ENCODE measurements at places on chromosomes 5 and 9.
A peak's percentile ranks its signal among the peaks of the same experiment; 100 is the strongest.

DNA sequence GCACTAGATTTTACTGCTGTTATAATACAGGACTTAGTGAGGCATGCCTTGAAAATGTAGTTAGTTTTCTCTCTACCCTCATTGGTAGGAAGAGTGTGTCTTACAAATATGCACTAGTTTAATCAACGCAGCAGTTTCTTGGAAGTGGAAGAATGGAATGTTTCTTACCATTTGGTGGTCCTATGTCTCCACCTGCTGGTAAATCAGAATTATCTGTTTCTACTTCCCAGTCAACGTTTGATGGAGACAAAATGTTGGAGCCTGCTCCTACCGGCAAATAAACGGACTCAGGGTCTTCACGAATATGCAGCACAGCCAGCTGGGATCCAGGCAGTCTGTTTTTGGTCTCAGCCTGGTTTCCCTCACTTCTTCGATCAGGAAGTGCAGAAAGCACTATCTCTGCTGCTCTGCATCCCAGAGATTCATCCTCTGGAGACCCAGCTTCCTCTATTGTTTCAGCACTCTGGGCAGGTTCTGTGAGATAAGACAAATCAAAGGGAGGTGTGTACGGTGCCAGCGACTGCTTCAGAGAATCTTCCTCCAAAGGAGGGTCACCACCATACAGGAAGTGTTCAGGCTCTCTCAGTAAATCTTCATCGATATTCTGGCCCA lies 59.5 kb upstream of the PCA3 start:
- peak; percentile 96 for DNase-seq

GRCh38 chr5:134248256-134248655 lies 22.4 kb upstream of the PPP2CA start:
- no peak for DNase-seq

GRCh38 chr5:158516521-158516920 lies 583.2 kb downstream of the EBF1 start:
- DNase-seq, result no peak

GRCh38 chr5:32261198-32261597 lies 51.5 kb downstream of the MTMR12 start:
- DNase-seq, result no peak

GRCh38 chr5:77869116-77869798 lies 93.1 kb upstream of the TBCA start:
- no peak for DNase-seq

DNA sequence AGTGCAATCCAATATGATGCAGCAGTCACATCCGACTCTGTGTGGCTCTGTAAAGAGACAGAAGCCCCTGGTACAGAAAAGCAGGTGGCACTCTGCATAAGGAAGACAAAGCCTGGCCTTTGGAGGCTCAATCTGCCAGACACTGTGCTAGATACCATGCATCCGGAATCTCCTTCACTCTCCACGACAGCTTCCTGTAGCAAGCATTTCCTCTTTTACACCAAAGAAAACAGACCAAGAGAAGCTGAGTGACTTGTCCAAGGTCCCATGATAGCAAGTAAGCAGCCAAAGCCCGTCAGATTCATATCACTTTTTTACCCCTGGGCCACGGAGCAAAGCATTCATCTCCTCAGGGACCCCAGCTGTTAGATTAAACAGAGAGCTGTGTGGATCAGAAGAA lies 64.2 kb upstream of the SMIM23 start:
- no peak for DNase-seq

DNA sequence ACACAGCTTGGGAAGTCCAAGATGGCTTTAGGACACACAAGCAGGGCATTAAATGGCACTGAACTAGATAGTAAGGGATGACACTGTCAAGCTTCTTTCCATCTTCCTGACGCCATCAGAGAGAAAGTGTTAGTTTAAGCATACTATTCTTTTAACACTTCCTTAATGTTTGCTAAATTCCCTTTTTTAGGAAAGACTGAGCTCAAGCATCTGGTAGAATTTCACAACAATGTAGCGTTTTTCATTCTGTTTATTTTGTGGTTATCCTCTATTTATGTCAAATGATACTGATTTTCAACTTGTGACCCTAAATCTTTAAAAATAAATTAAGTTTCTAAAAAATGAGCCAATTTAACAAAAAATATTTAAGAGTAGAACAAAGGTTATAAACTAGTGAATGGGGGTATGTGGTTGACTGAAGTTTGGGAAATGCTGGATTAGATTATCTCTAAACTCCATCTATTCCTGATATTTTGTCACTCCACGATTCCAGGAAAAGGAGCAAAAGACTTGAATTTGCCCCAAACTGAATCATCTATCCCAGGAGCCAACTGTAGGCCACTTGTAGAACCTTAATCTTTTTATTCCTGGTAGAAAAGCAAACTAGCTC lies 147.4 kb upstream of the KLF9 start:
- no peak for DNase-seq

DNA sequence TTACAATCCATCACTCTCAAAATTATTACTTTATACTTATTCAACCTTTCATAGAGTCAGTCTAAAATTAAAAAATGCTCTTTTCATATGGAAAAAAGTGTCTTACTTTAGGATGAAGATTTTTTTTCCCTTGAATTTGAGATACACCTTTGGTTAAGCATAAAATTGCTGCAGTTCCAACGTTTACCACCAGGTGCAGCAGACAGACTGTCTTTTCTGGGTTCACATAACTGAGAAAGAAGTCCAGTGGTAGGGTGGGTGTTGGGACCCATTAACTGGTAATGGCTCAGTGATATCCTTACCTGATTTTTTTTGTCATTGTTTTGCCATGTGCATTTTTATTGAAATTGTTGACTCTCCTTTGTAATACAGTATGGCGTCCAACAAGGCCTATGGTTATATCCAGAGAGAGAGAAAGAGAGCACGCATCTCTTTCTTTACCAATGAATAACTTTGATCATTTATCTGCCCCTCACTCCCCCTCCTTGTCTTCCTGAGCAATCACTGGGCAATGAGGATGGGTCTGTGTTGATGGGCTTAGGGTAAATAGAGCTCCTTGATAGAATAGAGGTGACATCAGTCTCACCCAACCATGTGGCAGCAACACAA lies 98.4 kb downstream of the FBXL7 start:
- no peak for DNase-seq

DNA sequence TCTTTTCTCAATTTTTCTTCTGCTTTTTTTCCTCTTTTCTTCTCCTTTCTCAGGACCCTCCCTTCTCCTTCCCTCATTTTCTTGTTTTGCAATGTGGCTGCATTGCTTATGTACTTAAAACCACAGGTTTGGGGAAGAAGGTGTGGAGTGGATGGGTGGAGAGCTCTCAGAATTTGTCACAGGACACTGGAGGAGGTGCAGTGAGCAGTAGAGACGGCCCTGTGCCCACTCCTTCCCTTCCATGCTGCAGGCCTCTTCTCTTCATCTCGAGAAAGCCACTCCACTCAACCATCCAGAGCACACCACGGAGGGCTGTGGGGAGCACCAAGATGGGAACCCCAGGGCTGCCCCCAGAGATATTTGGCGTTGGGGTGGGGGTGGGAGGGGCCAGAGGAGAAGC lies 92.3 kb downstream of the FSTL4 start:
- DNase-seq, result no peak

DNA sequence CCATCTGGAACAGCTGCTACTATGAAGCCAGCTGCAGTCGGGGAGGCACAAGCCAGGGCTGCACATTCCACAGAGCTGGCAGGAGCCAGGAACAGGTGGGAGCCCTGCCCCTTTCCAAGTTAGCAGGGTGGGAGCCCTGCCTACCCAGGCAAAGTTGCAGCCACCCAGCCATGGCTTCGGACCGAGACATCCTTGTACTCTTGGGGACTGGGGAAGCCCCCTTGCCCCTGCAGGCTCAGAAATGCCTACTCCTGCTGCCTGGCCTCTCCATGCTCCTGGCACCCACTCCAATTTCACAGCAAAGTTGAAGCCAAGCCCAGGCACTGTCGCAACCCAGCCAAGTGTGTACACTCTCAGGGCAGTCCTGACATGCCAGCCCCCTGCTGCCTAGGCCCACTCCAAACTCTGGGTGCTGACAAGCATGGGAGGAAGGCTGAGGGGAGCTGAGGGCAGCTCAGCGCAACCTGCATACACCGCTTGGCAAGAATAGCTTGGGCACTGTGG lies 165.1 kb downstream of the RNF180 start:
- no peak for DNase-seq

GRCh38 chr5:124537107-124537506 lies 209.3 kb downstream of the ZNF608 start:
- no peak for DNase-seq

DNA sequence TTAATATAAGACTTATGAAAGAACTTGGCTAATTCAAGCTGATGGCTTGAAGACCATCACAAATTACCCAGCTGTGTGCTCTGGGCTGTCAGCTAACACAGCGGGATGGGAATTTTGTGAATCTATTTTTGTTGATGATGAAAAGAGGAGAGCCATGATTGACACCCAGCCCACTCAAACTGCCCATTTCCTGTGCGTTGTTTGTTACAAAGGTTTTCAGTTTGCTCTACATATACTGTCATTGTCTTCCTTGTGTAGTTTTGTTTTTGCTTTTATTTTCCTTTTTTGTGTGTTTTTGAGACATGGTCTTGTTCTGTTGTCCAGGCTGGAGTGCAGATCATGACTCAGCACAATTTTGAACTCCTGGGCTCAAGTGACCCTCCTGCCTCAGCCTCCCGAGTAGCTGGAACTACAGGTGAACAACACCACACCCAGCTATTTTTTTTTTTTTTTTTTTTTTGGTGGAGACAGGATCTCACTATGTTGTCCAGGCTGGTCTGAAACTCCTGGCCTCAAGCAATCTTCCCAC lies 400.3 kb downstream of the ICE1 start:
- DNase-seq, result no peak

- DNase-seq, result no peak
Observed at GRCh38 chr9:2085716-2086115, 70.6 kb downstream of the SMARCA2 start.

- DNase-seq, result peak; percentile 36
Observed at GRCh38 chr5:81242906-81243436, 9.8 kb downstream of the CKMT2 start.

- no peak for DNase-seq
Observed at GRCh38 chr9:133202145-133202513, 6.9 kb downstream of the OBP2B start.

DNA sequence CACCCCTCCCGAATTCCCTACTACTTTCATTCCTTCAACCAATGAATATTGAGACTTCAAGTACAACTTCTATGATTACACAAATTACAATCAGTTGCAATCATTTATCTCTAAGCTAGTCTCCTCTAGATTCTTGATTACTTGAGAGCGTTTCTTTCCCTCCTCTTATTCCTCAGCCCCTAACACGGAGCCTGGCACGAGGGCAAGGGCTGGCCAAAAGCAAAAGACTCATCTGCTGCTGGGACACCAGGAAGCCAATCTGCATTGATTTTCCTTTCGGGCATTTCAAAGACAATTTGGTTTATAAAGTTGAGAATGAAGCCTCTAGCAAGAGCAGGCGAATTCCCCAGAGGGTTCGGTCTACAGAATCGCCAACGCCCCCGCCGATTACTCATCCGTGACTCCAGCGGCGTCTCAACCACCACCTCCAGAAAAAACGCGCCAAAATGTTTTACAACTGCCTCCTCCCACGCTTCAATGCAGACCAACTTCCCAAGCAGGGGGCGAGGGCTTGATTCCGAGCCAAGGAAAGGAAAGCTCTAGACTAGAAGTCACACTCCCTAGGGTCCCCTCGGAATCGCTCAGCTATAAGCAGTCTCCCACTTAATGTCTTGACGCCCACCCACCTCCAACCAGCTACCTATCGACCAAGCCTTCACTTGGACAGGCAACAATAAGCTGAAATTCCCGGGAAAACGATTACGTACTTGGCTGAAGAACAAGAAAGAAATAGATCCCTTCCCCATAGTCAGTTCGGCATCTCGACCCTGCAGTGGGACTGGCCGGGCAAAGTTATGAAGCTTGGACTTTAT lies 1.5 kb downstream of the PCSK1 start:
- DNase-seq, result no peak

GRCh38 chr9:135037521-135038250 lies 49.8 kb upstream of the OLFM1 start:
- DNase-seq, result no peak

- no peak for DNase-seq
Observed at GRCh38 chr5:76701298-76701697, 14.6 kb upstream of the F2R start.

DNA sequence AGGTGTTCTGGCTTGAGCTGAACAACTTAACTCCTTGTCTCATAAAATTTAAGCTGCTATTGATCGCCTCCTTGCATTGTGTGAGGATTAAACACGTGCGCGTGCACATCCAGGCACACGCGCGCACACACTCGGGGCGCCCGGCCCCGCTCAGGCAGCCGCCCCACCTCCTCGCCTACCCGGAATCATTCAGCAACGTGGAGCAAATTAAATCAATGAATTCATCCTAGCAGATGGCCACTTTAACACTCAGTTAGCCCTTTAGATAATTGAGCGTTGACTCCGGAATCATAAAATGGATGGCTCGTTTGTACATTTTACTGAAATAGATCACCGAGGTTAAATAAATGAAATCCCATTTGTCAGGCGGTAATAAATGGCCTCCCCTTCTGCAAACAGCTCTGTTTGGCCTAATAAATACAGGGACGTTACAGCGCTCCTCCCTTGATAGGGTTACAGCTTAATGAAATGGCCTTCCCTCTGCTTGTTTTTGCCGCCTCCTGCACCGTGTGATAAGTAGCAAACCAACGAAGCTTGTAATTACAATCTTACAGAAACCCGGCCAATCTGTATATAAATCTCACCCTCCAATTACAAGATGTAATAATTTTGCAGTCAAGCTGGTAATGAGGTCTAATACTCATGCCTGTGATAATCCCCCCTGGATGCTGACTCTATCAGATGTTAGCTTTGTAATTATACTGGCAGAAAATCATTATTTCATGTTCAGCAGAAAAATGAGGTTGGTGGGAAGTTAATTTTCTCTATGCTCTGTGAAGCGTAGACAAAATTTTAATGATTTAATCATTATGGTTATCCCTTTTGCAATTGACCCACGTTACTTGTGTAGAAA lies 229.7 kb upstream of the IRX4 start:
- no peak for DNase-seq

GRCh38 chr9:92664394-92665152 lies 5.4 kb downstream of the IPPK start:
- DNase-seq, result no peak

GRCh38 chr5:40578501-40579451 lies 100.9 kb upstream of the PTGER4 start:
- DNase-seq, result no peak

- DNase-seq, result no peak
Observed at GRCh38 chr9:106639873-106640568, 222.9 kb upstream of the ZNF462 start.

DNA sequence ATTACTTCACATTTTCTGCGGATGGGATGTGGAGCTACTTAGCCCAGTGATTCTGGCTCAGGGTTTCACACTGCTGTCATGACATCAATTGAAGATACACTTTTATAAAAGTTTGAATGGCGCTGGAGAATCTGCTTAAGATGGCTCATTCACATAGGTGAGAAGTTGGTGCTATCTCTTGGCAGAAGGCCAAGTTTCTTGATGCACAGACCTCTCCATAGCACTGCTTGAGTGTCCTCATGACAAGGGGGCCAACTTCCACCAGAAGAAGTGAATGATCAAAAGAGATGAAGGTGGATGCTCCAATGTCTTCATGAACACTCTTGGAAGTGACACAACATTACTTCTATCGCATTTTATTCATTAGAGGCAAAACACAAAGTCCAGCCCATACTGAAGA lies 403.7 kb upstream of the CCNG1 start:
- DNase-seq, result no peak

GRCh38 chr9:81814794-81815464 lies 113.3 kb upstream of the SPATA31D4 start:
- DNase-seq, result peak; percentile 53
